ENCODE measurements at places on chromosomes 13 and 19.

DNA sequence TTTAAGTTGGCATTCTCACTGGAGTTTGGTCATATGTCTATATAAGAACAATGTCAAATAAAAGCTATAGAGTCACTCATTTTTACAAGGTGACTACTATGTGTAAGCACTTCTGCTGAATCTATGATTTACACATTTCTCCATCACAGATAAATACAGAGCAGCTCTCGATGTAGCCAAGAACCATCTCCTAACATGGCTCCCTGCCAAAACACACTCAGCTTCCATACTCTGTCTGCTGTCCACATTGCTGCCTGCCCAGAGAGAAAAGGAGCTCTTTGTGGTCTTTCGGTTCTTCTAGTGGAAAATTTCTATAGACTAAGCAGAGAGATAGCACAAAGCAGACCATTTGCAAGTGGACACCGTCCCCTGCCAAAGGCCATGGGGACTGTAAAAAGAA is 190.9 kb upstream of the KLF12 start:
- DNase-seq = peak; percentile 81

DNA sequence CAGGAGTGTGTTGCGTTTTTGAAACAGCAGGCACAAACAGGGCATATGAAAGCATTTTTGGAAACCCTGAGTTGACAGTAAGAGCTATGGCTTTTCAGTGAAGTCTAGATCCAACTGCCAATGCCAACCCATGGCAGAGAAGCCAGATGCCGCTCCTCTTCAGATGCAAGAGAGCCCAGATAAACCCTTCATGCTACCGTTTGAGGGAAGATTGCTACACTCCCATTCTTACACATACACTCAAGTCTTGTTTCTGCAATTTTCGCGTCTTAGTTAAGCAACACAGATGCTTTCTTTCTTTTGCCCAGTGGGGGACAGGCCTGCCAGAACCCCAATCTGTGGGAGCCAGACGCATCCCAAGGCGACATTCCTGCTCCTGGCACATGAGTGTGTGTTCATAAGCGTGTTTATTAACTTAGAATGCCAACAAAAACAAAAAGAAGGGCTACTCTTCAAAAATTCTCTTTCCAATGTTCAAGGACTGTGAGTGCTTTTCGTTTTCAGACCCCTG is 10.4 kb downstream of the BORCS8 start:
- no peak for DNase-seq

- DNase-seq = no peak
Observed at GRCh38 chr13:27774169-27774568, 18.1 kb upstream of the GSX1 start.

GRCh38 chr13:39023316-39023715 is 14.6 kb downstream of the PROSER1 start:
- DNase-seq = peak; percentile 90

DNA sequence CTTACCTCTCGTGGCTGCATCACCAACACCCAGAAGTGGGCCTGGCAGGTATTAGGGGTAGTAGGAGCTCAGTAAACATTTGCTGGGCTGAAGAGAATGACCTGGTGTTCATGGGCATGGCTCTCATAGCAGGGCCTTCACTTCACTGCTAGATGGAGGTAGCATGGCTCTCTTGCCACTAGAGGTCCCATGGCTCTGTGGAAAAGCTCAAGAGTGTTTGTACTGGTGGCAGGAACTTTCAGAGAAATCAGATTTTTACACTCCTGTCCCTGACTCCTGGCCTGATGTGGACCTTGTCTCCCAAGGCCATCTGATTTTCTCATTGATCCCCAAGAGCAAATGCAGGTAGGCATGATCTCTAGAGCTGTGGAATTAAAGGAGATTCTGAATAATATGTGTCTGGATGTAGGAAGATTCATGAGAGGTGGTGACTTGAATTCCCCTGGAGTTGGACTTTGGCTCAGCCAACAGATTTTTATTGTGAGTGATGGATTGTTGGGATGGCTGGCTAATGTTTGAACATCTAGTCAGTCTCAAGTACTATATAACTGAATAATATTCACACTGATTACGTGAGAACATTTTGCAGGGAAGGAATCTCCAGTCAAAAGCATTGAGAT is 5.7 kb downstream of the ZNF574 start:
- peak; percentile 67 for DNase-seq

GRCh38 chr13:41916173-41916954 is 44.5 kb downstream of the VWA8 start:
- peak; percentile 79 for DNase-seq

GRCh38 chr13:95245071-95245470 is 56.2 kb downstream of the ABCC4 start:
- no peak for DNase-seq

DNA sequence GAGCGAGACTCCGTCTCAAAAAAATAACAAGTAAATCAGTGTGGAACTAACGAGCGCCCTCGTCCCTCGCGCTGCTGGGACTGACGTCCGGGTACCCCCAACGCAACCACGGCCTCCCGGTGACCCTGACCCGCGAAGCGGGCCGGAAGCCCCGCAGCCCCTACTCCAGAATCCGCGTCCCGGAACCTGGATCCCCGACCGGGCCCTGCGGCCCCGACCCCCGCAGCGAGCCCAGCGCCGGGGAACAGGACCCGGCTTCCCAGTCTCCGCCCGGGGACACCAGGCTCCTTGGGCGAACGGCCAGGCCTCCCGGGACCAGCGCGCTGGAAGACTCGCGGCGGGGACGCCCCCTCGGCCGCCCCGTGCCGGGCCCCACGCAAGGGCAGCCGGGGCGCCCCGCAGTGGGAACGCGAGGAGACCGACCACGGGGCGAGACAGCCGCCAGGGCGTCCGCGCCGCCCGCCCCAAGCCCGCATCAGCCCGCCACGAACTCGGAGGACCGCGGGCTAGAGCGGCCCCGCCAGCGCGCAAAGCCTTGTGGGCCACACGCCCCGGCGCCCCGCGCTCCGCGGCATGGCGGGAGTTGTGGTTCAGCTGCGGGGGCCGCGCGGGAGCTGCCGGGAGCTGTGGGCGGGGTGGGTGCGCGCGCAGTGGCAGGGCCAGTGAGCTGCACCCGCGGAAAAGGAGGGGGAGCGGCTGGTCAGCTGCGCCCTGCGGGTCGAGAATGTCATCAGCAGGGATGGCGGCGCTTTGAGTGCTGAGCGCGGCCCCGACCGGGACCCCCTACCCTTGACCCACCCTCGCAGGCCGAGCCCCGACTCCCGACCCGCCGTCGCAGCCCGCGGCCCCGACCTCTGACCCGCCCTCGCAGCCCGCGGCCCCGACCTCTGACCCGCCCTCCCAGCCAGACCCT is 7.5 kb upstream of the MADCAM1 start:
- DNase-seq = peak; percentile 96

GRCh38 chr13:108195146-108195545 is 20.2 kb downstream of the LIG4 start:
- DNase-seq = peak; percentile 24

GRCh38 chr19:56113074-56113632 is 7.9 kb downstream of the ZNF787 start:
- DNase-seq = no peak

DNA sequence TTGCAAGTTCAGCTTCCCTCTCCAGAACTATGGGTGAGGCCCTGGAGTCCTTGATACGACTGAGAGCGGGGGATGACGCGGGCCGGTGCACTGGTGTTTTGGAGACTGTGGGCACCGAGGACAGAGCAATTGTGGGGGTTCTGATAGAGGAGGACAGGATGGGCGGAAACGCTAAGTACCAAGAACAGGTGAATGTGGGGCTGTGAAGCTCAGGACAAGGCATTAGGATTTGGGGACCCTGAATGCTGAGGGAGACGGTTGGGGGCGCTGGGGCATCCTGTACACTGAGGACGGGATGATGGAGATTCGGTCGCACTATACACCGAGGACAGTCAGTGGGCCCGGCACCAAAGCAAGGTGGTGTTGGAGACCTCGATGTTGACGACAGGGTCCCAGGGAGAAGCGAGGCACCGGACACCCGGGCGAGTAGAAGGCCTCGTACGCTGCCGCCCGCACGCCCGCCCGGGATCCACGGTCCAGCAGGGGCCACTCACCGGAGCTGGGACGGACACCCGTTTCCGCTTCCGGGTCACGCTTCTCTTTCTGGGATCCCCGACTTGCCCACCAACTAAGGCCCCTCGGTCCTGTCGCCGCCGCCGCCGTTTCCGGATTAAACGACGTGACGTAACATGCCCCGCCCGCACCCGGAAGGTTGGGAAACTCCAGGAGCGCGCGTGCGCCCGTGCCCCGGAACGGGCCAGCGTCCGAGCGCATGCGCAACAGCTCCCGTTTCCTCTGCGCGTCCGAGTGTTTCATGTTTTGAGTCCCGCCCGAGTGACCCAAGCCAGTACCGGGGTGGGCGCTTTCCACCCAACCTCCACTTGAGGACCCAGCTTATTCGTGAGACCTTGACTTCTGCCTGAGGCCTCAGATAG is at the start of gene CHMP2A:
Gene CHMP2A (minus strand): TSS at position 612 of the 875 bp plus-strand sequence. CDS start 893 bp downstream, outside the sequence.
- peak; percentile 97 for DNase-seq

GRCh38 chr13:26482451-26483197 is 74.9 kb upstream of the WASF3 start:
- DNase-seq = peak; percentile 86

- no peak for DNase-seq
Observed at GRCh38 chr19:35665604-35666003, 713 bp upstream of the UPK1A start.

DNA sequence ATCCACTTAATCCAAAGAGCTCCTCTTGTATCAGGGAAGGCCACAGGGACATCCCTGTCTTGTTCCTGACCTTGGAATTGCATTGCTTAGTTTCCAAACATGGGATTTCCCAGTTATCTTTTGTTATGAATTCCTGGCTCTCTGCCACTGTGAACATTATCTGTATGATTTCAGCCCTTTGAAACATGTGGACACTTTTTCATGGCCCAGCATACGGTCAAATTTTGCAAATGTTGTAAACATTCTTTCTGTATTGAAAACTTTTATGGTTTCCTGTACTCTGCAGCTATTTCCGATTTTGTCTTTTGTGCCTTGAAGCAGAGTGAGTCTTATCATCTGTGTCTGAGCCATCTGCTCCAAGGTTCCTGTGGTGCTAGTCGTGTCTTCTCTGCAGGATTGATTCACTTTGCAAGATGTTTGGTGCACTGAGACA is 4.5 kb upstream of the CFAP97D2 start:
- peak; percentile 74 for DNase-seq

DNA sequence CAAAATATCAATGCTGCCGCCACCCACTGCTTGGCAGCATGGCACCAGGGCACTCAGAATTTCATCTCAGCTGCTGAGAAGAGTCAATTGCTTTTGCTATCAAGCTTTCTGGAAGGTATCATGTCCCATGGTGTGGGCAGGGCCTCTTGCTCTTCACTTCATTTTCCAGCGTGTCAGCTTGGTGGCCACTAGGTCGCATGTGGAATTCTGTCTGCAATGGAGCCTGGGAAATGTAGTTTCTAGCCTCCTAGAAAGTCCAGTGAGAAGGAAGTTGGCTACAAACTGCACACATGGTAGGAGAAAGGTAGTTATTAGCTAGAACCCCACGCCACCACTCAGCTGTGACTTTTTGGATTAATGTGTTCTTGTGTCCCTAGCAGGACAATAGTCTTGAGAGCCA is 105.3 kb downstream of the MYO16 start:
- DNase-seq = no peak

DNA sequence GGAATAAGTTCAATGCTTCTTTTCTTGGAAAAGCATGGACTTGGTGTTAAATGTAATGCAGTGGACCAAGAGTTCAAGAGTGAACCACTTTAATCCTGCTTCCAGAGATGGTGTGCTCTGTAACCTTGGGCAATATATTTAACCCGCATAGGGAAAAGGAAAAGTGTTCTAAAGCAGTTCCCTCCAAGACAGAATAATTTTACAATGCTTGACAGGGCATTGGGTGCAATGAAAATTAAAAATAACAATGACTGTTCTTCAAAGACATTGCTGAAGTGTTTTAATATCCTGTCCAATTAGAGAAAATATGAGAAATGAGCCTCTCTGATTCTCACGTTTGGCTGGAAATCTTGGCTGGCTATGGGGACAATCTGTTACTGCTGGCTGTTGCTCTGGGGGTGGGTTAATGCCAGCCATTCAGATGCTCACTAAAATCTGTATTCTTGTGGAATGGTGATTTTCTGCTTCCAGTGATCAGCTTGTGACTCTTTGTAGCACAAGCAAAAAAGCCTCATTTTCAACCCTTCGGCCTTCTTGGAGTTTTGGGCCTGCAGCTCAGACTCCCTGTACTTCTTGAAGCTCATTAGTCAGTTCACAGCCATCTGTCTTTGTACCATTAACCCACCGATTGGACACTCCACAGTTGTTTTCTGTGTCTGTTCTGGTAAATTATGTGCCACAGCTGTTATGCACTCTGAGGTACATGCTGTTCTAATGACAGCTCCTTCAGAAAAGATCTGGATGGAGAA is 310.6 kb downstream of the LMO7 start:
- no peak for DNase-seq

DNA sequence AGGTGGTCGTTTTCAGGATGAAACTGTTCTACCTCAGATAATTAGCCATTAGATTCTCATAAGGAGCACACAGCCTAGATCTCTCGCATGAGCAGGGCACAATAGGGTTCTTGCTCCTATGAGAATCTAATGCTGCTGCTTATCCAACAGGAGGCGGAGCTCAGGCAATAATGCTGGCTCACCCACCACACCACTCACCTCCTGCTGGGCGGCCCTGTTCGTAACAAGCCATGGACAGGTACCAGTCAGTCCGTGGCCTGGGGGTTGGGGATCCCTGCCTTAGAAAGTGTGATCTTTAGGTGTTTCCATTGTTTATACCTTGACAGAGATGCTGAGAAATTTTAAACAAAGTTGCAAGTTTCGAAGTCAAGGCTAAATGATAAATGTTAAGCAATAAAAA is 344.6 kb upstream of the HTR2A start:
- DNase-seq = no peak

- peak; percentile 72 for DNase-seq
Observed at GRCh38 chr13:47826471-47826870, 174.6 kb downstream of the SUCLA2 start.

GRCh38 chr13:19155321-19155861 is 26.2 kb downstream of the TUBA3C start:
- DNase-seq = no peak

Measured in fibroblast of pulmonary artery (primary cell).